ENCODE measurements at places on chromosomes 7 and 10.

DNA sequence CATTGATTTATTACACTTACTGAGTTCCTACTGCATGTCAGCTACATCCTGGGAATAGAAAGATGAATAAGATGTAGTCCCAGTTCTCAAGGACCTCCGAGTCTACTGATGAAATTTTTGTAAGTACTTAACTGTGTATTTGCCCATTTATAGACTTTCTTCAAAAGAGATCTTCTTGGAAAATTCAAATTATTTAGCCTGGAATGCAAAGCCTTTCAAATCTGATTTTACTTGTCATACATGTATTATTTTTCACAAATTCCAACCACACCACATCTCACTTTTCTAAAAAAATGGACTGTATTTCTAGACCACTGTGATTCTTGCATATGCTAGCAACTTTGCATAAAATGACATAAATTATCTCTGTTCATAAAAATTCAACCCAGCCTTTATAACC lies 581.3 kb downstream of the ATRNL1 start:
- DNase-seq = no peak

DNA sequence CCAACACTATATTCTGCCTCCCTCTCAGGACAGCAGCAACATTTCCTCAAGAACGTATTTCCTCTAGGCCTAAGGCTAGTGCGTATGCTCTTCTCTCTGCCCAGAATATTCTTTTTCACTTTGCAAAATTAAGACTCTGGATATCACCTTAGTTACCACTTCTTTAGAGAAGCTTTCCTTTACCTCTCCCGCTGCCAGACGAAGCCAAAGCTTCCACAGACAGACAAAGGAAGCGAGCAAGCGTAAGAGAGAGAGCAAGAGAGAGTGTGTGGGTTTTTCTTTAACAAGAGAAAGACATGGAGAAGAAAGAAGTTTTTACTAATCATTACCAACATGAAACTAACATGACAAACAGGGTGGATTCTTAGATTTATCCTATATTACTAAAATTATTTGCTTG lies 64.1 kb downstream of the P4HA1 start:
- DNase-seq = no peak

GRCh38 chr10:15695852-15696251 lies 23.9 kb downstream of the ITGA8 start:
- DNase-seq = no peak

- peak; percentile 42 for DNase-seq
Measured at GRCh38 chr10:17238445-17239291, 10.6 kb downstream of the VIM start.

- no peak for DNase-seq
Measured at GRCh38 chr7:27097686-27098577, 2.1 kb upstream of the HOXA1 start.

DNA sequence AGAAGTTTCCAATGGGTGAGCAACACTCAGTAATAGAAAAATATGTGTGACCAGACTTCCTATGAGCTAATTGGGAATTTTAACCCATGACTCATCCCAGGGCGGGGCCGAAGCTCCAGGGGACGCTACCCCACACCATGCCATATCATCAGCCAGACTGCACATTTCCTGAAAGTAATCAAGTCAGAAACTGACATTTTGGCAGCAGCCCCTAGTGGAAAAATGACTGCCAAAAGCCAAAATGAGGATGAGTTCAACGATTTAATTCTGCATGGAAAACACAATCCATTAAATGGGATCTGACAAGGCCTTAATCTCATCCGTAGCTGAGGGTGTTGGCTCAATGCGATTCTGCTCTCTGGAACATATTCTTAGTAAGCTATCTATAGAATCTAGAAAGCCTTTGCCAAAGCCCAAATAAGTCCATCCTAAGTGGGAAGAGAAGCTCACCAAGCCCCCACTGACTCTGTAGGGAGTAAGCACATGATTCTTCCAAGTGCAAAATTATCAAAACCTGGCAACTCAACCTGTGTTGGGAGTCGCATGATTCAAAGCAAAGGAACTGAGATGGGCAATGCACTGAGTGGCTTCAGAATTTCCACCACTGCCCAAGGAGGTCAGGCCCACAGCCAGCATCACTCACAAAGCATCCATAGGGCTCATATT lies 93.1 kb upstream of the PDE1C start:
- DNase-seq = no peak

- peak; percentile 21 for DNase-seq
Measured at GRCh38 chr7:16982640-16983350, 101.0 kb upstream of the AGR3 start.

GRCh38 chr7:82745820-82746219 lies 302.2 kb upstream of the CACNA2D1 start:
- no peak for DNase-seq

- DNase-seq = no peak
Measured at GRCh38 chr10:62560201-62560819, 186.1 kb downstream of the ZNF365 start.

GRCh38 chr10:3465406-3465891 lies 292.9 kb upstream of the PITRM1 start:
- DNase-seq = no peak

GRCh38 chr10:3963191-3963673 lies 178.2 kb upstream of the KLF6 start:
- DNase-seq = no peak

DNA sequence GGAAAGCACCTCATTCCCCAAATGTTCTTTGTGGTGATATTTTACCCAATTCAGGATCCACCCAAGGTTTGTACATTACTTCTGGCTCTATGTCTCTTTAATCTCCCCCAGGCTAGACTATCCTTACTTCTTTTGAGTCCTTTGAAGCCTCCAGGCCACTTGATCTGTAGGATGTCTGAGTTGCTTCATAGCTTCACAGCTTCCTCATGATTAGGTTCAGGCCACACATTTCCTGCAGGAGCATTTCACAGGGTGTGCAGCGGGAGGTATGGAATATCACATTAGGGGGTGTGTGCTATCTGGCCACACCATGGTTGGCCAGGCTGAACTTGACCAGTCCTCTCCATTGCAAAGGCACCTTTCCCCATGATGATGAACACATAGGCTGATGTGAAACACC lies 18.7 kb downstream of the TSPAN15 start:
- DNase-seq = no peak

- no peak for DNase-seq
Measured at GRCh38 chr7:20697351-20697750, 81.9 kb downstream of the ABCB5 start.

- no peak for DNase-seq
Measured at GRCh38 chr10:14782691-14783363, 8.1 kb upstream of the FAM107B start.

DNA sequence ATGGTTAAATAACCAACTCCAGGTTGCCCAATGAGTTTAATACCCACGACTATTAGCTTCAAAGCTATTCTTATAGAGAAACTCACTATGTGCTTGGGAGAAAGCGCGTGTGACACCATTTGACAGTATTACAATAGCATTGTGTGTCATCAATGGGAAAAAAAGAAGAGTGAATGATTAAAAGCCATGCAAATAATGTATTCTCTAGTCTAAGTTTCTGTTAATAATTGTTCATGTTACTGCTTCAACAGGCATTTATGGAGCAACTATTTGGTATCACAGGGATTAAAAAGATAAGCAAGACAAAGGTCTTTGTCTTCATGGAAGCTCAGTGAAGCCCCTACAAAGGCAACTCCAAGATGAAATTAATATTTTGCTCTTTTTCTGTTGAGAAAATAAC lies 47.2 kb downstream of the CAV1 start:
- DNase-seq = no peak

DNA sequence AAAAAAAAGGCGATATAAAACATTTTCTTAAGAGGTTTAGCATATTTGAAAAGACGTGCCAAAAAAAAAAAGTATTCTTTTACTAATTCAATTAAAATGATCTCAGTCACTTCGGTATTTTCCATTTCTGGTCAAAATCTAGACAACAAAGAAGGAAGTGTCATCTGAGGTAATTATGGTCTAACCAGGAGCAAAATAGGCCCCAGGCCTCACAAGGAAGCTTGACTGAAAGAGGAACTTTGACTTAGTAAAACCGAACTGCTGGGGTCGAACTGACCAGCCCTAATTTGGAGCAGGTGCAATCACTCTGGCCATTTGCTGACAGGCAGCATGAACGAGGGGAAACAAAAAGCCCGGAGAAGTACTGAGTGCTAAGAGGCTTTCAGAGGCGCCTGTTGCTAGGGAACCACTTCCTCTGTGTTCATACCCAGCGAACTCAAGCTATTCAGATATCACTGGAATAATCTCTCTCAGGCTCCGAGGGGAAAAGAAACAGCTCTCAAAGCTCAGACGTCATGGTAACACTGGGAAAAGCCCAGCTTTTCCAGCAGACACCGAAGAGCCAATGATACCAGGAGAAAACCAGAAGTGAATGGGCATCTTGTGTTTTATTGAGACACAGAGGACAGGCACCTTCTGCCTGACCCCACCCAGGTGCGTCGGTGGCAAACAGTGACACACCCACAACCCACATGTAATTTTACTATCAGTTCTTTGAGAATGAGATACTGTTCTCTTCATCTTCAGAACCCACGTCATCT lies 126.5 kb downstream of the FAM107B start:
- peak; percentile 70 for DNase-seq

DNA sequence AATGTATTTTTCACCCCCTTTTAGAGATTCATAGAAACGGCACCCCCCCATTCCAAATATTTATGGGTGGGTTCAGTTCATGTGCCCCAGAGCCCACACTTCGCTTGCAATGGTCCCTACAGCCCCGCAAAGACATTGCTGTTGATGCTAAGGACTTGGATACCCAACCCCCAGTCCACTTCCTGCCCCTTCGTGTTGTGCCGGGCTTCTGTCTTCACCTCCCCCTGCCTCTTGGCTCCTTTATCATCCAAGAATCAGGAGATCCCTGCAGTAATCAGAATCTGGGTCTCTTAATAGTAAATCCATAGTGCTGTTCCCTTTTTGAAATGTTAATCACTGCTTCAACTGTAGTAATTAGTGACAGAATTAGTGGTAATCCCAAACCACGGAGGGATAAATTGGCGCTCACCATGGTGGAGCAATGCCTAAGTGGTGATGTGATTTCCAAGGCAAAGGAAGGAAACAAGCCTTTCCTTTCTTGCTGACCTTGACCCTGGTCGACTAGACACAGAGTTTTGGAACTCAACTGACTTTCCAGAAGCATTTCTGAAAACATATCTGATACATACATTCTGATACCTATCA lies 67.7 kb downstream of the HK1 start:
- DNase-seq = no peak

GRCh38 chr7:31432836-31433340 lies 81.0 kb upstream of the ITPRID1 start:
- no peak for DNase-seq

- DNase-seq = no peak
Measured at GRCh38 chr10:94043431-94043990, 49.8 kb downstream of the PLCE1 start.

- DNase-seq = no peak
Measured at GRCh38 chr10:86747796-86748581, 8.4 kb upstream of the BMPR1A start.

DNA sequence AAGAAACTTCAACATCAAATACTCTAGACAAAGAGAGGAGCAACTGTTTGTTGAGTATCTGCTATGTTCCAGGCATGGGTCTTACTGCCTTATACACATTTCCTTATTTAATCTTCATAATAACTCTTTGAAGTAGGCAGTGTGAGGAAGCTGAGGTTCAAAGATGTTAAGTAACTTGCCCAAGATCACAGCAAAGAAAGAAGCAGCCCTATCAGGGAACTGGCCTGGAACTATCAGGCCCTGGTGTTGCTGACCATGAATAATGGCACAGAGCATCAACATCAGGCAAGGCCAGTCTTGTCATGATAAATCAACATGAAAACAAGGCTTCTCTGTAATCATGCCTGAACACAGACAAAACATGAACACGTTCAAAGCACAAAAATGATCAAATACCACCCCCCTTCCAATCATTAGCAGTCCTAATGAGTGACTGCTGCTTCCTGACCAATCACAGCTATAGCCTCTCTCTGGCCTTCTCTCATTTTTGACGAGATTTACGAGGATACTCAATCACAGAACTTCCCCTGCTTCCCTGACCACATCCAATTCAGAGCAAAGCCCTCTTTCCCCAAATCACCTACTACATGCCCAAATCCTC lies 2.3 kb downstream of the GSDME start:
- DNase-seq = no peak

DNA sequence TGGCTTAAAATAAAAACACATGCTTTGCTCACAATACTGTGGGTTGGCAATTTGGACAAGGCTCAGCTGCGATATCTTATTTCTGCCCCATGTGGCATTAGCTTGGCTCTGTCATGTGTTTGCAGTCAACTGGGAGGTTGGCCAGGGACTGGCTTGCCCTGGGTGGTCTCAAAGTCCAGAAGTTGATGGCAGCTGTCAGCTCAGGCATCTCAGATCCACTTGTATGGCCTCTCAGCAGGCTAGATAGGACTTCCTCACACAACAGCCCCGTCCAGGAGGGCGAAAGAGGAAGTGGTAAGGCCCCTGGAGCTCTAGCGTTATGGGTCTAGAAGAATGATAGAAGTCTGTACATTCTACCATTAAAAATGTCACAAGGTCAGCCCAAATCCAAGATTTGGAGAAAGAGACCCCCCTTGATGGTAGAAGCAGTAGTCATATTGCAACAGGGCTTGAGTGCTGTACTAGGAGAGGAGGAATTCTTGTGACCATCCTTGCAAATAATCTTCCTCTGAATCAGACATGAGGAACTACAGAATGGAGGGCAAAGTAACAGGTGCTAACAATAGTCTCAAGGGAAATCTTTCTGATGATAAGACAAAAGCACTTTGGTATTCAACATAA lies 166.2 kb downstream of the FAM107B start:
- DNase-seq = no peak

GRCh38 chr7:130270947-130271800 lies 4.5 kb downstream of the CPA2 start:
- no peak for DNase-seq

- DNase-seq = no peak
Measured at GRCh38 chr7:103009466-103010185, 65.0 kb downstream of the FBXL13 start.

Measured in activated CD4-positive, alpha-beta T cell treated with anti-CD3 and anti-CD28 coated beads, Interleukin-2, amount 50 U/mL, for 1 hour (primary cell).